Inflammatory macrophage (primary cell): ENCODE measurements at places on chromosomes 2 and 18.
A peak's percentile ranks its signal among the peaks of the same experiment; 100 is the strongest.

DNA sequence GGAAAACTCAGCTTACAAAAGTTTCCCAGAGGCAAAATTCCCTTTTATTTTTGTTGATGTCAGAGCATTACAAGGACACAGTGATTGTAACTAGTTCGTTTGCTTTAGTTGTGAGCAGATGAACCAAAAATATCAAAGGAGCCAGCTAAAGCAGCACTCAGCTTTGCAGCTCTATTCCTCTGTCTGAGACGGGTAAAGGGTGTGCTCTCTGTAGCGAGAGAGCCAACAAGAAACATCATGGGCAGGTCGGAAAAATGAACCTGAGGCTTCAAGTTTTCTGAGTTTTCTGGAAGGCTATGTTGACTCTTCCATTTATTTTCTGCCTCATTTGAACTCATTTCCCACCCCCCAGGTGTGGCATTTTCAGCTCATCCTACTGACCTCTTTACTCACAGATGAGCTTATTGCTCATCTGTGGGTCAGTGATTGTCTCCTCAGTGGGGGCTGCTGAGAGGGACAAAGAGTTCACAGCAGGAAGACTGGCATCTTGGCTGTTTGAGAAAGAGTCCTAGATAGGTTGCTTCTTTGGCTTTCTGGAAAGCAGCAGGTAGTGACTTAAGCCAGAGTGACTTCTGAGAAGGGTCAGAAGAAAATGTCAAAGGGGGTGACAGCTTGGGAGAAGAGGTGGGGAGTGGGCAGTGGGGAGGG is 66.6 kb upstream of the EPC2 start:
- no peak for DNase-seq

DNA sequence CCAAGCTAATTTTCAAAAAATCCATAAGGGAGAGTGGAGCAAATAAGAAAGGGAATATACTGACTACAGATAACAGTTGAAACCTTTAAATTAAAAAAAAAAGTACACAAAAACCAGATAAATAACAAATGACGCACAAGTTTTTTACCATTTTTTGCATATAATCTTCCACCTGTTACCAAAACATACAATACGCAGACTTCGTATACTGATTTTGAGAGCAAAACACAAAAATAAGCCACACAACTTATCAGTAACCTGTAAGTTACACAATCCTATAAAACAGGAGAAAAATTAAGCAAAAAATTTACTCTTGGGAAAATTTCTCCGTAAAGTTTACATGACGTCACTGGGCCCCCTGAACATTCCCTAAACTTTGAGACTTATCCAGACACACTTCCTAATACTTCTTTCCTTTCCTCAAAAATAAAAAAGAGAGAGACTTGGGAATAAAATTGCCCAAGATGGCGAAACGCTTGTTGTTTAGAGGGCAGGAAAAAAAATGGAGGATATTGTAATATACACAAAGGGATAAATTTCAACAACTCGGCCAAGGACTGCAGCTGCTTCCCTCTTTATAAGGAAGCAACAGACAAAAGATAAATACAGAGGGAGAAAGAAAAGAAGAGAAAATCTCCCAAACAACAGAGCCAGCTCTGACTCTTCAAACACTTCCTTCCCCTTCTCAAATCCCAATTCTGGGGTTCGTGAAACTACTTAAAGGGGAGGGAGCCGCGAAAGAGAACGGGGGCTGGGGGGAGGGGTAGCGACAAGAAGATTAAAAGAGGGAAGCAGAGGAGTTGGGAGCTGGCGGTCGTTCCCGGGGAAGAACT is 1.6 kb downstream of the BAZ2B start:
- peak; percentile 87 for DNase-seq

DNA sequence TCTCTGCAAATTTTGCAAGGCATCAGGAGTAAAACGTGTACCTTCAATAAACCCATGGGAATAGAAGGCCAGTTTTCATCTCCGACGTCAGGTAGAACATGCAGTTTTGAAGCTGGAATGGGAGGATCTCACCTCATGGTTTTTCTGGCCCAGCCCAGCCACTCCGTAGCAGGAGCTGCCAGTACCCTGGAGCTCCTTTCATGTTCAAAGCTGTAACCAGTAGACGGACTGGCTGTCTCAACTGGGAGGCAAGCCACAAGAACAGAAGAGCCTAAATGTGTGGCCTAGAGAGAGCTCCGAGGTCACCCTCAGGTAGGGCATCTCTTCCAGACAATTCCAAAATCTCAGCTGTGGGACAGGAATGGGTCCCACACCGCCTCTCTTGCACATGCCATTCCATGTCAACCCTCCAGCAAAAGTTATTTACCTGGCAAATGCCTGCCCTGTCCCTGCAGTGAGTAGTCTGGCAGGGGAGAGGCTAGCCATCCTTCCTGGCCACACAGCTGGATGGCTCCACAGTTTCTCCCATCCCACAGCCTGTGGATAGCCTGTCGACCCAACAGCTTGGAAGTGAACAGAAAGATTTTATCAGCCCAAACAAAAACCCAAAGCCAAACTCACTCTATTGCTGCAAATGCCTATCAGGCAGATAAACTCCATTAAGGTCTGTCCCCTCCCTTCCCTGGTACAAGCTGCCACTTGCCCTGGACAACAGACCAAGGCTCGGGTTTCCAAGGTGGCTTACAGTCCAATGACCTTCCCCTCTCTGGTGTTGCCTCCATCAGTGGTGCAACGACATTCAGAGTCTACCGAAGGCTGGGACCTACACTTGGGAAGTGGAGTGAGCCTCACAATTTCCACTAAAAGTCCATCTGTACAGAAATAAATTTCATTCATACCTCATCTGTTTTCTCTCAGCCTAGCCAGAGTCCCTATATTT is 27.8 kb downstream of the CRACDL start:
- DNase-seq: no peak

GRCh38 chr2:160408959-160409291 is 84.7 kb downstream of the RBMS1 start:
- no peak for DNase-seq

DNA sequence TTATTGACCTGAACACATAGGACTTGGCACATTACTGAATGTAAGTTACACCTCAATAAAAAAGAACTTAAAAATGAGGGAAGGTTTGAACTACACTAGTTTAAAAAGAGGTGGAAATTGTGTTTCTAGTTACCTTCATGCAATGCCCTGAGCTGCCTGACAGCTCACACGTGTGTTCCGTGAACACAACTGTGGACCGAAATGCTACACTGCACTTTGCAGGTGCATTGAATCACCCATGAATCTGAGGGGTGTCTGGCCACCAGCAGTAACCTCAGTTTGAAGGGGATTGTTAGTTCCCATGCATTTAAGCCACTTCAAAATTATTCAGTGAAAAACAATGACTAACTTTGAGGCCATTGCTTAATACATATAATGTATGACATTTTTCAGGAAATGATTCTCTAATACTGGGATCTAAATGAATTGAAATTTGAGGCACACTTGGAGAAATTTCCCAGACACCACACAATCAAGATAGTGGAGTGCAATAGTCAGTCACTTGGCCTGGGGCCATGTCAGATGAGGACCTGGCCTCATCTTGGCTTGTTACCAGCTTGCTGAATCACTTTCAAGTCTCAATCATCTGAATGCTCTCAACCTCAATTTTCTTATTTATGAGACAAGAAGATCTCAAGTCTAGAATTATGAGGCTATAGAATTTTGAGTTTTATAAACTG is 59.3 kb downstream of the MYL12B start:
- no peak for DNase-seq
